ENCODE measurements at places on chromosomes 4 and X.

GRCh38 chrX:31099536-31100090 lies 27.8 kb upstream of the FTHL17 start:
- DNase-seq: no peak

DNA sequence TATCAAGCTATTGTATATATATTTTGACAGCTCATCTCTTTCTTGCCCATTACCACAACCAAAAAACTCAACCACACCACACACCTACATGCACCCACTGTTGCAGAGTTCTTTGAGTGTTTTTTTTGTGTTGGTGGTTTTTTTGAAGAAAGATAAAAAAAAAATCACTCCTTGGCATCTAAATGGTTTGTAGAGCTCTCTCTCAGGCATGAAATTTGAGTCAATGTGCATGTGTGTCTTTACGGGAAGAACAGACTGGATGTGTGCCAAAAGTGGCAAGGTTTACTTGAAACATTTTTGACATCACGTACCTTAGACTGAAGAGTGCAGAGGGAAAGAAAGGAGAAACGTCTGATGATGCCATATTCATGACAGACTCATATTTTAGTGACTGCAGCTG lies 154.2 kb downstream of the FHIP1A start:
- DNase-seq: no peak

- DNase-seq: no peak
Measured at GRCh38 chrX:20181598-20182329, 40.1 kb upstream of the EIF1AX start.

GRCh38 chrX:82320569-82320968 lies 1118.7 kb downstream of the SH3BGRL start:
- no peak for DNase-seq

DNA sequence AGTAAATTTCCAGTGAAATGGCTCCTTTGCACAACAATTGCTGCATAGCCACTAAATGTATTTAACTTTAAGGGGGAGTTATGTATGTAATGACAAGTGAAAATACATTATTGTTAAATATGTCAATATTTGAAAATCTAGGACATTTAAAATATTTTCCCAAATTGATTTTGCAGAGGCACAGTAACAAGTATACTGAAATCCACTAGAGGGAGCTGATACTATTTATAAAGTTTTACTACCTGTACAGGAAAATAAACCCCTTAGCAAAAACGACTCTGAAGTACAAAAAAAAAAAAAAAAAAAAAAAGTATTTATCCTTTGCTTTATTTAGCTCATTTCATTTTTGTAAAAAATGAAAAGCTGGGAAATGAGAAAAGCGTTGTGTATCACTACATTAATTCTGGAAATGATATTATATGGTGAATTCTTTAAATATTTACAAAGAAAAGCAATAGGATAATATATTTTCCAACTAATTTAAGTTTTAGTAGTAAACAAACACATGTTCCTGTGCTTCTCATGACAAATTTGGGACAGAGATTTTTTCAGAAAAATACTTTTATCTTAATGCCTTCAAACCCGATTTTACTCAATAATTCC lies 727.7 kb downstream of the DMD start:
- DNase-seq: no peak

DNA sequence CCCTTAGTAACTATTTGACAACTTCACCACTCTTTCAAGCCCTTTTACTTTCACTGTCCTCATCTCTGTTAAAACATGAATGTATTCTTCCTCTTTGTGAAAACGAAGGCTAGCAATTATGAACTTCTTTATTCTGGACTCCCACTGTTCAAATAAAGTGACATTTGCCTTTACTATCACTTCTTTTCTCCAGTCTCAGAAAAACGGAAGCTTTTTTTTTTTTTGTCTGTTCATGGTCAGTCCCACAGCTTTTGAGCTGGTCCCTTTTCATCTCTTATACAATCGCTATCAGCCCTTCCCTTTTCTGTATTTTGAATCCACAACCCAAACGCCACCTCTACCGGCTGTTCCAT lies 327.7 kb downstream of the DKK2 start:
- DNase-seq: no peak

GRCh38 chr4:31657859-31658570 lies 937.8 kb downstream of the PCDH7 start:
- no peak for DNase-seq

GRCh38 chr4:38373375-38373774 lies 290.6 kb upstream of the KLF3 start:
- DNase-seq: no peak

DNA sequence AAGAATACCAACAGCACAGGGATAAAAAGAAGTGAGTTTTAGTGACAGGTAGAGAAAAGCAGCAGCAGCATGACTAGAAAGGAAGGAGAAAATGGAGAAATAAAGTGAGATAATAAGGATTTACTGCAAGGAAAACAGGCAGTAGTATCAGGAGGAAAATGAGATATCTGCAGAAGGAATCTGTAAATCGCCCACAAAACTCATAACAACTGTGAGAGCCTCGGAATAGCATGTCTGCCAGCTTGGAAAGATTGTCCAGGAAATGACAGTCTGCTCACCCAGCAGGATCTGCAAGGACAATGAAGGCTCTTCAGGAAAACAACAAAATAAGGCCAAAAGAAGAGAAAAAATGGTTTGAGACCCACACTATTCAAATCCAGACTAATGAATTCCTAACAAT lies 47.4 kb downstream of the CXXC4 start:
- DNase-seq: no peak

DNA sequence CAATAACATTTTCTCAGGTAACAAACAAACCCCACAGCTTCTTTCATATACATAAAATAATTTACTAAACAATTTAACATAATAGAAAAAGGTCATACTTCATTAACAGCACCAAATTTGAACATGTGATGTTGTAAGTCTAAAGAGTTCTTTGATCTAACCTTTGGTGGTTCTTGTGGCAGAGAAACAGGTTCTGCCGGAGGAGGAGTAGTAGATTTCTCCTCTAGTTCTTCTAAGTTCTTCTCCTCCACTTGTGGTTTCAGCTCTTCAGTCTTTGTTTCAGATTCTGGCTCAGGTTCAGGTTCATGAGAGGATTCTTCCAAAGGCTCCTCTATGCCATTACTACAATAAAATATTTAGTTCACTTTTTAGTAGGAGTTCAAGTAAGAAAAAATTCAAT lies 18.3 kb downstream of the G3BP2 start:
- DNase-seq: no peak

- no peak for DNase-seq
Measured at GRCh38 chr4:42487230-42487629, 89.9 kb downstream of the SHISA3 start.

DNA sequence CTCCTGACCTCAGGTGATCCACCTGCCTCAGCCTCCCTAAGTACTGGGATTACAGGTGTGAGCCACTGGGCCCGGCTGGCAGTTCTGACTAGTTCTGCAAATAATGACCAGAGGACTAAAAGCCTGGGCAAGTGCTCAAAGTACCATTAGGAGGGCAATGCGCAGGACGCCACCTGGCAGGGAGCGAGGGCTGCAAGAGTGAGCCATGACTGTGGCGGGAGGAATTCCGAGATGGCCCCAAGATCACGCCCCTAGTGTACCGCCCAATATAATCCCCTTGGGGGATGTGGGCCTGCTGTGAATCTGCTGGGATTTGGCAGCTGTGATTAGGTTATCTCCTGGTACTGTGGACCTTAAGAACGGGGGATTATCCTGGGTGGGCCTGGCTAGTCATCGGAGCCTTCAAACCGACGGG lies 26.2 kb upstream of the GPR78 start:
- DNase-seq: no peak

- no peak for DNase-seq
Measured at GRCh38 chrX:333611-334311, 15.2 kb upstream of the GTPBP6 start.

DNA sequence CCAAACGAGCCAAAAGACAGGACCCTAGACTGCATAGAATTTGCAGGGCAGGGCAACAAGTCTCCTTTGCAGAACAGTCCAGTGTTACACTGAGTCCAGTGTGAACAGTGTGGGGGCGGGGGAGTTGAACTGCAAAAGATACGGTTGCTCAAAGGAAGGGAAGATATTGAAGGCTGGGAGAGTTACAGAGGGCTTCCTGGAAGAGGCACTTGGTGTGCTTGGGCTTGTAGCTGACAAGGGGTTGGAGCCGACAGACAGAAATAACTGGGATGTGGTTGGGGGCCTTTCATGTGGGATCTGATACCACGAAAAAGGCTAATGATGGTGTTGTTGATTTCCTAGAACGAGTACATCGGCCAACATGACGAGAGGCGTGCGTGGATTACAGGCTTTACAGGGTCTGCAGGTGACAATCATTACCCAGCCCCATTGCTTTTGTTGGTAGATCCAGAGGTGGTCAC lies 6.1 kb downstream of the XPNPEP2 start:
- DNase-seq: no peak

All from Ammon's horn (tissue), 1 donor.